Kidney epithelial cell (primary cell): ENCODE measurements at places on chromosomes 1 and 21. TPM values are rescaled to one million over a fixed set of nuclear protein-coding genes. Genes with fewer than 3 reads are reported as not detected.

The DNASE2B gene
- not detected in 2 replicates for total RNA-seq

The ARHGEF10L gene
- 23.5 and 29.5 TPM in 2 replicates for total RNA-seq

The DEPDC1 gene
- total RNA-seq, result 8.9 and 10.7 TPM in 2 replicates

The C1orf116 gene
- total RNA-seq, result 34.1 and 39.8 TPM in 2 replicates
